ENCODE measurements at places on chromosomes 3 and 15.

- DNase-seq, result no peak
Observed at GRCh38 chr3:50172626-50173220, 17.6 kb downstream of the SEMA3F start.

DNA sequence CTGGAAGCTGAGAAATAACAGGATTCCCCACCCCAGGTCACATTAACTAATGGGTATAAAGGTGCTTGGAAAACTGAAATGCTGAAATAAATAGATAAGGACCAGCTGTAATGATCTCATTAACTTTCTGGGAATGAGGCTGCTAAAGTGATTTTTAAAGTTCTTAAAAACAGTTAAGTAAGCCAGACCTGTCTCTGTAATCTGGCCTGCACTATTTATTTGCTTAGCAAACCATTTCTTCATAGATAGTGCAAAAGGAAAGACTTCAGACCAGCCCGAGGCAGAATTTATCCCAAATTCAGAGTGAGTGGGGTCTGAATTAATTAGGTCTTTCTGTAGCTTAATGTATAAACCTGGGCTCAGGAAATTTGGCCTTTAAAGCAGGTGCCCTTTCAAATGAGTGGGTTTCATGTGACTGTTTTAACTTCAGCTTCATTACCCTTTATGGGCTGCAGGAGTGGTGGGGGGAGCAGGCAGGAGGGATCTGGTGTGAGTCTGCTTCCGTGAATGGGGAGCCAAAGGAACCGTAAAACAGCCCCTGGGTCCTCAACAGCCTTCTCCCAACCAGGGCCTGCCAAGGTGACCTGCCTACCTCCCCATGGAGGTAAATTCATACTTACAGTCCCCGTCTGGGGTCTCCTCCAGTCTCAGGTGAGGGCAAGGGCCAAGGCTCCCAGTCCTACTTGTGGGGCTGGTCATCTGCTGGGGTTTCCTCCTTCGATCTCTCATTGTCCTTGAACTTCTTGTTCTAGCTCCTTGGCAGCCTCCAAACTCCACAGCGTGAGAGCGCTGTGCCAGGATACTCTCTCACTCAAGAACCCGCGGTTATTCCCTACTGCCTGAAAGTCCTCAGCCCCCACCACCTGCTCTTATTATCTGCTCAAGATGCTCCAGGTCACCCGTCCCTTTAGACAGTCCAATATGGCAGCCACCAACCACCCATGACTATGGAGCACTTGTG, 31.2 kb downstream of the MAGEF1 start:
- no peak for DNase-seq

GRCh38 chr15:46322753-46323152, 687.9 kb downstream of the SQOR start:
- DNase-seq, result no peak

DNA sequence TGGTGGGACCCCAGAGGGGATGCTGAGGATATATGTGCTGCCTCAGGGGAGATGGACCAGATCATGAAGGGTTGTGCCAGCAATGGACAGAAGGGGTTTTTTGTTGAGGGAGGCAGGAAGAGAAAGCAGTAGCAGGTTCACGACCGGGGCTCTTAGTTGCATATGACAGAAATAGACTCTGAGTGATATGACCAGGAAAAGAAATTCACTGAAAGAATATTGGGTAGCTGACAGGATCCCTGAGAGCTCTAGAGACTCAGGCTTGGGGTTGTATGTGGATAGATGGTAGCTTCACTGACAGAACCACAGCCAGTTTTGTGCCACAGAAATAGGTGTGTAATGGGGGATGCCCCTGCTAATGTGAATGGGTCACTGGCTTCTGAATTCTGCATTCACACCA, 241.6 kb downstream of the ZNF621 start:
- no peak for DNase-seq

DNA sequence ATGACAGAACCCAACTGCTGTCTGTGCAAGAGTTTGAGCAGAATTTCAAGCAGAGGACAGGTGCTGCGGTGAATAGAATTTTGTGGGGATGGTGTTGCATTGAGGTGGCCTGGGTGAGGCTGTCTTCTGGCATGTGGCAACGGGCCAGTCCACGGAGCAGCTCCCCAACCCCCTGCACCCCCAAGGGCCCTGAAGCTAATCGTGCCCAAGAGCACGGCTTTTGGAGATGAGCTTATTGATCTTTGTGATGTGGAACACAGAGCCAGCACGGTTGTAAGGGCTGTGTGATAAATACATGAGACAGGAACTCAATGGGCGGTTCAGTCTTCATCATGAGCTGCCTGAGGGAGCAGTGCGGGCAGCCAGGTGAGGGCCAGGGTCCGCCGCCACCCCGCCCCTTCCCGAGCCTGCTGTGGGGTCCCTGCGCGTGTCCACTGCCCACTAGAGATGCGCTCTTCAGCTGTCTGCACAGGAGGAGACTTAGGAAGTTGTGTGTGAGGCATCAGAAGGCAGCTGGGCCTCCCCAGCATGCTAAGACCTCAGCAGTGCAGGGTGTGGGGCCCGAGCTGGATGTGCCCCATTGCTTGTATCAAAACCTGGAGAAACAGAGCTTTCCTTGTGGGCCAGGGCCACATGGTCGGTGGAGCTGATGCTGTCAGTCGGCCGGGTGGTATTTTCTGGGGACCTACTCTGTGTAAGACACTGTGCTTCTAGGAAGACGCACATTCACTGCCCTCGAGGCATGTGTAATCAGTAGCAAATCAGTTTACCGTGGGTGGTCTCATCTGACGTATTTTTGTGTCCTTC, 90.5 kb downstream of the CHRNA7 start:
- DNase-seq, result no peak

DNA sequence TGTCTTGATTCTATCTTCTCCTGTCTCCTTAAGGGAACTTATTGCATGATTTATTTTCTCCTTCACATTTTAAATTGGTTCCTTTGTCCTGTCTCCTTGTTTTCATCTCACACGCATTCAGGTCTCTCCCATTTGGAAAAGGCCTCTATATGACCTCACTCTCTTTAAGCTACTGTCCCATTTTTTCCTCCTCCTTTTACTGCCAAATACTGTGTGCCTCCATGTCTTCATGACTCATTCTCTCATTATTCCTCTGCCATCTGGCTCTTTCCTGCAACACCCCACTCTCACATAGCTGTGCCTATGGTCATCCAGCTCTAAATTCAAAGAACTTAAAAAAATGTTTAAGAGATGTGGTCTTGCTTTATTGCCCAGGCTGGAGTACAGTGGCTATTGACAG, 48.0 kb downstream of the TYRO3 start:
- no peak for DNase-seq

DNA sequence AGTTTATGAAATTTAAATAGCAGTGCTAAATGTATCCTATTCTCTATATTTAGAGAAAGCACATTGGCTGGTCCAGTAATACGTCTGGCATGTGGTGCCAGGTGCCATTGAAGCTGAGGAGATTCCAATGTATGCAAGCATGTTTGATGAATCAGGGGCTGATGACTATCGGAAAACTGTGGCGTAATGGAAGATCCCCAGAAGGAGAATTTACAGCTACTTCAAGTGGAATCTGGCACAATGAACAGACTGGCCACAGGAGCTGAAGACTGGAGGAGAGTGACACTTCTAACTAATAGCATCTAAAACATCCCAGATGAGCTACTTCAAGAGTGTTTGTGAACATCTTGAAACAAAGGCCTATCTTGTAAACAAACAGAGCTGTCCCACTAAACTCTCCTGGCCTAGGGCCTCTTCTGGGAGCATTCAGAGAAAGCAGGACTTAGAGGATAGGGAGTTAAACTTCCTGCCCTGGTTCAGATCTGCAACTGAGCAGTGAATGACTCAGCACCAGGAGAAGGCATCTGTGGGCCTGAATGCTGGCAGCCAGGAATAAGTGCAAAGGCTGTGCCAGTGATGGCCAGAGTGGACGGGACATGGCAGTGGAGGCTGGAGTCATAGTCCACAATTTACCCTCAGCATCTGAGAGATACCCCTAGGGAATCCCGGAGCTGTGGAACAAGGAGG, 15.2 kb upstream of the ACTC1 start:
- no peak for DNase-seq

- no peak for DNase-seq
Observed at GRCh38 chr15:60394689-60395097, 3.1 kb downstream of the ANXA2 start.

- DNase-seq, result no peak
Observed at GRCh38 chr3:194572944-194573491, 60.2 kb downstream of the TMEM44 start.

DNA sequence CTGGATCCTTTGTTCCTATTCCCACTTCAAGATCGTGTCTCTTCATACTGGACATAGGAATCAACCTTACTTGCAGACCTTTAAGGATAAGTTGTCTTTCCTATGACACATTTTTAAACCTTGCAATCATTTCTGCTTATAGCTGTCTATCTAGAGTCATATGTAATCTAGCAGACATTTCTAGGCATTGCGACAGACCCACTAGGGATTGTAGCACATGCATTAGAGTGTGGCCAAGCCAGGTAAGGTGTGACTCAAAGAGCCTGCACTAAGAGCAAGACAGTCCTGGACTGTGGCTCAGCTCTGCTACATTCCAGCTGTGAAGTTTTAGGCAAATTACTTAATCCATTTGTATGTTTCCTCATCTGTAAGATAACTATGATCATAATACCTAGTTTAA, 38.8 kb upstream of the BFSP2 start:
- DNase-seq, result no peak

- no peak for DNase-seq
Observed at GRCh38 chr15:40900256-40901052, 6.2 kb downstream of the VPS18 start.

DNA sequence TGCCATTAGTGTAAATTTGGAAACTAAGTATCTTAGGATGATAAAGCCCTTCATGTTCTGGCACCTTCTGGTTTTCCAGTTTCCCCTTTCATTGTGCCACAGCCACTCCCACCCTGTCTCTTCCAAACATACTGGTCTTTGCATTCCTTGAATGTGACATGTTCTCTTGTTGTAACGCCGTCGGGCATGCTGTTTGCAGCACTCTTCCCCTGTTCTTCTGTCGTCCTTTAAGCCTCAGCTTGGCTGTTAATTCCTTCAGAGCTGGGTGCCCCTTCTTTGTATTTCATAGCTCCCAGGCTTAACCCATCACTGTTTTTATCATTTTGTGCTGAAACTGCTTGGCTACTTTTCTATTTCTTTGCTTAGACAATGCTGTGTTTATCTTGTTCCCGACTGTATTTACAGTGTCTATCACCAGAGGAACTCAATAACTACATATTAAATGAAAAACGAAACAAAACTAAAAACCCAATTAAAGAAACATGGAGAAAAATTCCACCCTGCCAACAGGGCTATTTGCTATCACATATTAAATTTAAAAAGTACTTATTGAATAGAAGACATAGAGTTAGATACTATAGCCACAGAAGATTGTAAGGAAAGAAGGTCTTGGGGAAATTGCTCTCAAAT, 95.4 kb upstream of the KCNAB1 start:
- DNase-seq, result no peak

DNA sequence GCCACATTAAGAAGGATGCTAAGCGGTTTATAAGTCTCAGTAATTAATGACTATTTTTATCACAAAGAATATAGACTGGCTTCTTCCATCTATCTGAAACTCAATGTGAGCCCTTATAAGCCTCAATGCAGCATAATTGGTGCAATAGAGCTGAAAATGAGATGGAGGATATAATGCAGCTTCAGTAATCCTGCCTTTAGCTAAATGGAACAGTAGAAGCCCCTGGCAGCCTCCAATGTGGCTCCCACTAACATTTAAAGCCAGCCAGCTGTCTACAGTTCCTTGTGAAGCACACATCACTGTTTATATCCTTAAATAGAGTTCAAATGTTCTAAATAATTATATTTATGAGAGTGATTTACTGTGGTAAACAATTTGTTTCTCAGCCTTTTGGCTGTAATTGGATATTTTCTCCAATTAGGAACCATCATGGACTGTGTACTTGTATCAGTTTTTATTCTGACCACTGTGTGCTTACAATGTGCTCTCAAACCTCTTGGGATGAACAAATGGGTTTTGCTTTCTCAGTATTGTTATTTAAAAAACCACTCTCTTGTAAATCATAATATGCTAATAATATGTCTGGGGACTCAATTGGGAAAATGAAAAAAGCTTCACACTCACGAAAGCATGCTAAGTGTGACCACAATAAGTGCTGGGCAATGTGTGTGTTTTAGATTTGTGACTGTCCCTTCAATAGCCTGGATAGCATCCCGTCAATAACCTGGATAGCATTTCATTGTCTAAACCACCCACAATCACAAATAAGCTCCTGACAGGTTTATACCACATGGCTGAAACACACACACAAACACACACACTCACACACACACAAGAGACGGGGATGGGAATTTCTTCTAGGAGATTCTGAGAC, 366.6 kb downstream of the GBE1 start:
- no peak for DNase-seq

- no peak for DNase-seq
Observed at GRCh38 chr15:58538225-58538727, 106.5 kb downstream of the LIPC start.

- no peak for DNase-seq
Observed at GRCh38 chr15:101084801-101085200, 165.6 kb downstream of the LRRK1 start.

DNA sequence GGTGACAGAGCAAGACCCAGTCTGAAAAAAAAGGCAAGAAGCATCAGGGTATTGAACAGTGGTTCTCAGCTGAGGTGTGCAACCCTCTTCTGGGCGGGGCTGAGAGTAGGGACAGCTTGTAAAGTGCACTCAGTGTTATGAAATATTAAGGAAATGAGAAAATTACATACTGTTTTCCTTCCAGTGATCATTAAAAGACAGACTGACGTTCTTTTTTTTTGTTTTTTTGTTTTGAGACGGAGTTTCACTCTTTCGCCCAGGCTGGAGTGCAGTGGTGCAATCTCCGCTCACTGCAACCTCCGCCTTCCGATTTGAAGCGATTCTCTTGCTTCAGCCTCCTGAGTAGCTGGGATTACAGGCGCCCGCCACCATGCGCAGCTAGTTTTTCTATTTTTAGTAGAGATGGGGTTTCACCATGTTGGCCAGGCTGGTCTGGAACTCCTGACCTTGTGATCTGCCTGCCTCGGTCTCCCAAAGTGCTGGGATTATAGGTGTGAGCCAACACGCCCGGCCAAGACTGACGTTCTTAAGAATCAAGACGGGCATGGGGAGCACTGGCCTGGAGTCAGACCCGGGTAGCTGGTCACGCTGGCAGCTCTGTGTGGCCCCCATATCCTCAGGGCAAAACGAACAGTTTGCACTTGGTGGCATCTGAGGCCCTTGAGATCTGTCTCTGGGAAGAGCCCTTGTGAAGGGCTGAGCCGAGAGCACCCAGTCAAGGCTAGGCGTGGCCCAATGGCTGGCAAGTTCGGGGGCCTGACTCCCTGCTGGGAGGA, 11.4 kb downstream of the MAN2A2 start:
- no peak for DNase-seq
